Anterior cingulate cortex (tissue), 58 donors: ENCODE measurements at places on chromosomes 11 and 22.
A peak's percentile ranks its signal among the peaks of the same experiment; 100 is the strongest.

DNA sequence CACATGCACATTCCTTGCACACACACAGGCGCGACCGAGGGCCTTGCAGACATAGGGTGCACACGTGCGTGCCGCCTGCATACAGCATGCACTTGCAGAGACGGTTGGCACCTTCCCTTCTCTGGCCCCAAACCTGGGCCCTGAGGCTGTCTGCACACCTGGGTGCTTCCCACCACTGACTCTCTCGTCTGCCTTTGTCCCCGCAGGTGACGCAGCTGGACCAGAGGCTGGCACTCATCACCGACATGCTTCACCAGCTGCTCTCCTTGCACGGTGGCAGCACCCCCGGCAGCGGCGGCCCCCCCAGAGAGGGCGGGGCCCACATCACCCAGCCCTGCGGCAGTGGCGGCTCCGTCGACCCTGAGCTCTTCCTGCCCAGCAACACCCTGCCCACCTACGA is 38.0 kb downstream of the CDKN1C start:
- no peak for DNase-seq

GRCh38 chr22:26314656-26315055 is 114.4 kb upstream of the ASPHD2 start:
- DNase-seq: no peak

- no peak for DNase-seq
Measured at GRCh38 chr22:44342347-44342956, 29.7 kb upstream of the SHISAL1 start.

GRCh38 chr22:19887256-19887985 is 32.7 kb upstream of the GNB1L start:
- no peak for DNase-seq

DNA sequence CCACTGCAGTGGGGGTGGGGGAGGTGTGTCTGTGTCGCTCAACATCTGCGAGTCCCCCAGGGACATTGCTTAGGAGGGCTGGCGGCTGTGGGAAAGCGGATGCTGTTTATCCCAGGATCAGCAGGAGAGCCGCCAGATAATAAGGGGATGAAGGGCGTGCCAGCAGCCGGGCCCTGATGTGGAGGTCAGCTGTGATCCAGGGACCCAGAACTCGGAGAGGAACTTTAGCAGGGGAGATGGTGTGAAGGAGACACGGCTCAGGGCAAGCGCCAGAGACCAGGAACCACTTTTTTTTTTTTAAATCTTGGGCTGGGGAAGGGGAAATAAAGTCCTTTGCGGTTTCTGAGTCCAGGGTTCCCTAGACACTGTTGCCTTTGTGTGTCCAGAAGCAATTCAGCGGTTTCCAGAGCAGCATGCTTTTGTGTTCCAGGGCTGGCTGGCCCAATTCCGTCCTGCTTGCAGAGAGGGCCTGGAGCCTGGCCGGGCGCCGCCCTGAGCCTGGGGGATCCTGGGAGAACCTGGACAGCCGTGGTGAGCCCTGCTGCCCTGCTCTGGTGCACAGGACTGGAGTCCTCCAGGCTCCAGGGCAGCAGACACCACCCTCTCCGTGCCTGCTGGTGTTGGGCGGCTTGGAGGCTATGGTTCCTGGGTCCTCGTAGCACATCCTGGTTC is at the start of gene GRAMD4:
Gene GRAMD4, plus strand, starts transcription at position 557 of the 672 bp plus-strand sequence. CDS start 6,414 bp downstream, outside the sequence.
- DNase-seq: no peak

DNA sequence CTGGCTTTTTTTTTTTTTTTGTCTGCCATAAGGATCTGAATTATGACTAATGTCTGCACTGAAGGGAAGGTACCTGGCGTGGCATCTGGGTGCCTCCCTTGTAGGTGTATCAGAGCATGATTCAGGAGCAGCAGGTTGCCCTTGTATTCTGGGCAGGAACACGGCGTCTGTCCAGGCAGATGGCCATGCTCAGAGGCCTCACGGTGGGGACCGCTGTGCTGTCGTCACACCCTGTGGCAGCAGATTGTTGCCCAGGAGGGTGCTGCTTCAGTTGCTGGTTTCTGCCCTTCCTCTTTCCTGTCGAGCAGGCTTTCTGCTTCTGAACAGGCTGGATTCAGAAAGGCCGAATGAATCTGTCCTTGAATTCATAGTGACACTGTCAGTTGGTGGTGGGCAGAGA is 11.0 kb downstream of the ZNRF3 start:
- DNase-seq: no peak

DNA sequence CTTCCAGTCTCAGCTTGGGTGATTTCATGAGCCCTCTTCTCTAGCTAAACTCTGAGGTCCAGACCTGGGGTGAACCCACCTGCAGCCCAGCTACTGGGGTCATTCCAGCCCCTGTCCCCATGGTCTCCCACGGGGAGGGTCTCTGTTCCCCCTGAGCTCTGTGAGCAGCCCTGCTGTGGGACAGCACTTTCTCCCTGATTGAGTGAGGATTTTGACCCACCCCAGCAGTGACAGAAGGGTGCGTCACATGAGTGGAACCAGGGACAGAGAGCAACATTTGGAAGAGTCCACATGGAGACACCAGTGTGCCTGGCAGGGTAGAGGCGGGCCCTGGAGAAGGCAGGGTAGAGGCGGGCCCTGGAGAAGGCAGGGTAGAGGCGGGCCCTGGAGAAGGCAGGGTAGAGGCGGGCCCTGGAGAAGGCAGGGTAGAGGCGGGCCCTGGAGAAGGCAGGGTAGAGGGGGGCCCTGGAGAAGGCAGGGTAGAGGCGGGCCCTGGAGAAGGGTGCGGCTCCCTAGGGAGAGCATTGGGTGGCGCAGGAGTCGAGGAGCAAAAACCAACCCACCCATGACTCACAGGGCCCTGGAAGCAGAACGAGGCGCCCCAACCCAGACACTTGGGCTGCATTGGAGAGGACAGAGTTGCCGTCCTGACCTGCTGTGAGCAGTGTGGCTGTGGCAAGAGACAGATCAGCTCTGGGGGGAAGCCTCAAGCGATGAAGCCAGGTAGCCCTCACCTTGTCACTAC is 227.7 kb upstream of the B3GAT1 start:
- DNase-seq: no peak

- DNase-seq: no peak
Measured at GRCh38 chr11:95788921-95789505, 569 bp downstream of the FAM76B start.

- no peak for DNase-seq
Measured at GRCh38 chr11:65298655-65299179, 15.9 kb upstream of the CDC42EP2 start.

DNA sequence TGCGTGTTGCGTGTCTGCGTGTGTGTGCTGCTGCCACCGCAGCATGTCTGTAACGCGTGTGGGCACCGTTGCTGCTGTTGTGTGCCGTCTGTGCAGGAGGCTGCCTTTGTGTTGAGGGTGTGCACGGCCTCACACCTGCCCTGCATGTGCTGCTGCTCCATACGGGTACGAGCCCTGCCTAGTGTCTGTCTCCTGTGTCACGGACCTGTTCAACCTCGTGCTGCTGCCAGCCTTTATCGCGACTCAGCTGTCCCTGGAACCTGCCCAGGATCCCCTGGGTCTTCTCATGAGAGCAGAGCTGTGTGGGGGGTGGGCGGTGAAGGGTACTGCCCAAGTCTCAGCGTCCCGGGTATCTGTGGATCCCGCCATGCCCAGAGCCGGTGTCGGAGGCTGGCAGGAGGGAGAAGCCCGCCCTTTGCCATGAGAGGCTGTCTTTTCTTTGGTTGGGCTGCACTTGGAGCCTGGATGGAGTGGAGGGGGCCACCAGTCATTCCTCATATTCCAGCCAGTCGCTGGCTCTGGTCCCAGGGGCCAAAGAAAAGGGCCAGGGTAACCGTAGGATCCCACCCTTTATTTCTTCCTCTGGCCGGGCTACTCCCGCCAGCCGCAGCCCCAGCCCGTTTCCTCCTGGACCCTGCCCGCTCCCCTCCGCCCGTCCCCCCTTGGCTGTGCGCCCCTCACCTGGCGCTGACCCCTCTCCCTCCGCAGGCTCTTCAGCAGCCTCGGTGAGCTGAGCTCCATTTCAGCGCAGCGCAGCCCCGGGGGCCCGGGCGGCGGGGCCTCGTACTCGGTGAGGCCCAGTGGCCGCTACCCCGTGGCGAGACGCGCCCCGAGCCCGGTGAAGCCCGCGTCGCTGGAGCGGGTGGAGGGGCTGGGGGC is 7.8 kb upstream of the ACR start:
- no peak for DNase-seq

DNA sequence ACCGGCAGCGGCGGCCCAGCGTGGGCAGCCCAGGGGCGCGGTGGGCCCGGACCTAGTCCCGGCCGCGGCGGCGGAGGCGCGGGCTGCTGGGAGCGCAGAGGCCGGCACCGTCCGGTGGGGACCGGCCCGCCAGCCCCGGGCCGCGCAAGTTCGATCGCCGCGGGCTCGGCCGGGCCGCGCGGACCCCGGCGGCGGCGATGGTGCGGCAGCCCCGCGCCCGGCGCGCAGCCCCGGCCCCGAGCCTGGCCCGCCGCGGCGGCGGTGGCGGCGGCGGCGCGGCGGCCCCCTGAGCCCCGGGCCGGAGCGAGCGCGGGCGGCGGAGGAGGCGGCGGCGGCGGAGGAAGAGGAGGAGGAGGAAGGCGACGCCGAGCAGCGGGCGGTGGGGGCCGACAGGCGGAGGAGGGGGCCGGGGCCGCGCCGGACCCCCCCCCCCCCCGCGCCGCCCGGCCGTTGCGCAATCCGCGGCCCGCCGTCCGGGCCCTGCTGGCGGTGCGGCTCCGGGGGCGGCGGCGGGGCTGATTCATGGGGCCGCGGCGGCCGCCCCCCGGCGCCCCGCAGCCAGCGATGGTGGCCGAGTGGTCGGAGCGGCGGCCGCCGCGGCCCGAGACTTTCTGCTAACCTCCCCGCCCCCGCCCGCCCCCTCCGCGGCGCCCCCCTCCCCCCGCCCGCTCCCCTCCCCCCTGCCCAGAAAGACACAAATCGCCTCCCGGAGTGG is 1251.9 kb downstream of the BRD1 start:
- no peak for DNase-seq

DNA sequence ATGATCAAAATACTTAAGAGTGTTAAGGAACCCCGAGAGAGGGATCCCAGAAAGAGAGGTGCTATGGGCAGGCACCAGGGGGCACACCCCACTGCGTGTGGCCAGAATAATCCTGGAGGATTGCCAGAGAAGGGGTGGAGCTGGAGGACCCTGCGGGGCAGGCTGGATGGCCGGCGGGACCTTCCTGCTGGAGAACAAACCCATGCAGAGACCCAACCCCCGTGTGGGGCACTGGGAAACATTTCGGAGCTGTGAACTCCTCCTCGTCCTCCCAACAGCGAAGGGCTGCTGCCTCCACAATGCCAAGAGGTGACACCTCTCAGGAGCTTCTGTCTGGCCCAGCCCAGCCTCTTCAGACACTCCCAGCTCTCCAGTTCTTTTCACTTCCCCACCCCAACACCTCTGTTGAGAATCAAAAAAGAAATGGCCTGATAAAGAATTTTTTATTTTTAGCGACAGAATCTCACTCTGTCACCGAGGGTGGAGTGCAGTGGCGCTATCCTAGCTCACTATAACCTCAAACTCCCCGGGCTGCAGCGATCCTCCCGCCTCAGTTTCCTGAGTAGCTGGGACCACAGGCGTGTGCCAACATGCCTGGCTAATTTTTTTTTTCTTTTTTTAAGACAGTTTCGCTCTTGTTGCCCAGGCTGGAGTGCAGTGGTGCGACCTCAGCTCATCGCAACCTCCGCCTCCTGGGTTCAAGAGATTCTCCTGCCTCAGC is 25.6 kb downstream of the RHOD start:
- no peak for DNase-seq

GRCh38 chr11:19437760-19438159 is 197.0 kb upstream of the E2F8 start:
- DNase-seq: no peak

- no peak for DNase-seq
Measured at GRCh38 chr22:22243033-22243680, 1.4 kb upstream of the VPREB1 start.

GRCh38 chr11:19313140-19313539 is 72.4 kb upstream of the E2F8 start:
- DNase-seq: no peak

DNA sequence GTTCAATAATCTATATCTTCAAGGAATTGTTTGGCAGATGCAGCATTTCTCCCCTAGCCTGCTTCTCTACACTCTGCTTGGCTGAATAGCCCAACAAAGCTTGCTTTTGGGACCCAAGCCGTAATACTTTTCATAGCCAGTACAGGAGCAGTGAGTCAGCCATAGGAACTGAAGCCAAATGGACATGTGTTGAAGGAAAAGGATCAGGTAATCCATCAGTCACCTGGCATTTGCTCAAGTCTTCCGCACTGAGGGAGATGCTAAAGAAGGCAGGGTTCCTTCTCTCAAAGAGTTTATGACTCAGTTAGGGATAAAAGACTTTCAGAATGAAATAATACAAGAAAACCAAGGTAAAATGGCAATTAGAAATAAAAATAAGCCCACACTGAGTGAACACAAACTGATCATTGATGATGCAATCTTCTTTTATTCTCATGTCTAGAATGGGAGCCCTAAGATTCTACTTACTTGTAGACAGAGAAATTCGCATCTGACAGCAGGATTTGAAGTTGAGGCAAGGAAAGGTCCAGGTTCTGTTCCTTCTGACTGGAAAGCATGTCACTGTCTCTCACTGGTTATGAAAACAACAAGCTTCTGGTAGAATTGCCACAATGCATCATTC is 13.2 kb downstream of the C11orf87 start:
- DNase-seq: no peak

GRCh38 chr22:27833803-27834202 is 32.2 kb upstream of the MN1 start:
- DNase-seq: no peak

DNA sequence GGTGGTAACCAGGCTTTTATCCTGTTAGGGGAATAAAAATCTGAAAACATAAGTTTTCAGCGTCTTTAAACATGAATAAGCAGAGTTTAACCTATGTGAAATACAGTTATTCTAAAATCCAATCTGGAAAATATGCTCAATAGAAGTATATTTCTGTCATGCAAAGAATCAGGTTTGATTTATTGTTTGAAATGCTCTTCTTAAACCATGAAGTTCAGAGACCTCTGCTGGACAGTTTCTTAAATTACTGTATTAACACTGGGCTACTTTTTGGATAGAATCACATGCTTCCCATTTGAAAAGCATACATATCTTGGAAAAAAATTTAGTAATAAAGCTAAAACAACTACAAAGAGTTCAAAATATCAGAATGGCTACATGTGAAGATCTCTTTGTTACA is 25.4 kb downstream of the APIP start:
- DNase-seq: no peak

DNA sequence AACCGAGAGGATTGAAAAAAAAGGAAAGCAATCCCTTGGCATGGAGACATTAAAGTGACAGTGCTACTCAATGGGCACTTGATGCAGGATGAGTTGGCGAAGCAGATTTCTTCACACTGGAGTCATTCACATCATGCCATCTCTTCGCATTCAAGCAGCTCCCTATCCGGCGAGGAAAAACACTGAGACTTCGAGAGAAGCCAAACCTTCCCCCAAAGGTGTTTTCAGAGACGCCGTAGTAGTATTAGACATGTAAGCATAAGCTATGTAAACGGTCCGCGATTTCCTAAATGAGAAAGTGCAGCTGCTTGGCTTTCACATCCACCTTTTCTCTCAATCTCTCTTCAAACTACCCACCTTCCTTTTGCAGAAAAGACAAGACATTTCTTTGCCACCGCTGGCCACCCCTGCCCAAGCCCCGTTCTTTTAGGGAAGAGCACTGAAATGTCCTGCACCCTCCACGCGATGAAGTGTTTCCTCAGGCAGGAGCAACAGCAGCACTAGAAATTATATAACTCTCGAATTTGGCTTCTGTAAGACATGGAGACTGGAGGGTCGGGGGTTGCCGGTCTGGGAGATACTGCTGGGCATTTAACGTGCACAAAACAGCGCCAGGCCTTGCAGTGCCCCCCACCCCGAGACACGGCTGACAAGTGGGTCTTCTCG is at the start of gene DLG2:
Gene DLG2, minus strand, starts transcription at position 13 of the 666 bp plus-strand sequence.
- DNase-seq: peak; percentile 65

GRCh38 chr11:18394928-18395734 is 768 bp downstream of the LDHA start:
- DNase-seq: no peak

GRCh38 chr11:1948389-1948788 is 1.3 kb downstream of the MRPL23 start:
- no peak for DNase-seq
